ENCODE measurements at places on chromosomes 2 and 18. TPM values are rescaled to one million over a fixed set of nuclear protein-coding genes. Genes with fewer than 3 reads are reported as not detected.

The DSG1 gene
- polyA plus RNA-seq: 0.13 TPM

DNA sequence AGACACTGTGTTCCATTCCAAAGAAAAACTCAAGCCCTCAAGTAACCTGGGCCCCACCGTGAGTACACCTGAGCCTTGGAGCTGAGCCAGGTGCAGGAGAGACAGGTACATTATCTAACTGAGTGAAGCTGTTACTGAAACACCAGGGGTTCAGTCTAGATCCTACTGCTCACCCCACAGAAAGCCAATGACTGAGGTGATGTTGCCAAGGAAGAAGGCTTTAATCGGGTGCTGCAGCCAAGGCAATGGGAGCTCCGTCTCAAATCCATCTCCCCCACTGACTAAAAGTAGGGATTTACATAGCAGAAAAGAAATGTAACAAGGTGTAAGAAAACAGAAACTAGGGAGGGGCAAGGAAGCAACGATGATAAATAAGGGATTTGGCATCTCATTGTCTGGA, 15.2 kb upstream of the SLC14A1 start:
- no peak for DNase-seq

DNA sequence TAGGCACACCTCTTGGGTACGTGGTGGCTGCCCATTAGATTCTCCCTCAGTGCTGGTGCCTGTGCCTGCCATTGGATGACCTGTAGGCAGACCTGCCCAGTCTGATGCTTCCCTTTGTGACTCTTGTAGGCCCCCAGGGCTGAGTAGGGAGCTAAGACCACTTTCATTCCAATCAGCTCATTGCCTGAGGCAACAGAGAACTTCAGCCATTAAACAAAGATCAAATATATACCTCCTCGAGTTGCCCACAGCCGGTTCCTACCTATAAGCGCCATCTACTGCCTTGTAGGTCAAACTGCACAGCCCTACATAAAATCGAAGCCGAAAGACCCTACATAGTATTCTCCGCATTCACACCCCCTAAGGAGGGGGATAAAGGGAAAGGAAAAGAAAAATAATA, 184.6 kb downstream of the ETAA1 start:
- DNase-seq: no peak

- DNase-seq: no peak
These were observed 277.7 kb upstream of the HNRNPA3 start for GRCh38 chr2:176934869-176935415.

- no peak for DNase-seq
These were observed 422.7 kb upstream of the FSHR start for GRCh38 chr2:49577041-49577440.

- no peak for DNase-seq
These were observed 19.1 kb downstream of the SULT1C4 start for GRCh38 chr2:108396845-108397244.

- DNase-seq: no peak
These were observed 54.0 kb downstream of the GATA6 start for GRCh38 chr18:22223254-22223964.

GRCh38 chr2:45070113-45070652, 60.9 kb upstream of the SIX2 start:
- no peak for DNase-seq

DNA sequence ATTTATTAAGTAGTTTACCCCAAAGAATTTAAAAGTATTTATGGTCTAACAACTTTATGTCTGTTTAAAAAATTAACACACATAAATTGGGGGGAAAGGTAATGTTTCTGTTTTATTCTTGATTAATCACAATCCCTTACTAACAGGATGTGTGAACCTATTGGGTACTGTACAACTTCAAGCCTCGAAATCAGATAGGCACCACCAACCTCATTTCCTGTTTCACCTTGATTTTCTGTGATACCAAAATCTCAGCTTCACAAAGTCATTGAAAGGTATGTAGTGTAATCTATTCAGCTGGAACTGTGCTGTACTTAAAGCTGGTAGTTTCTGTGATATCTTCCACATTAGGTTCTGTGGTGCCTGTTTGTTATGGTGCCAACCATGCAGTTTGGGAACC, 4.0 kb downstream of the RNMT start:
- DNase-seq: no peak

- no peak for DNase-seq
These were observed 88.0 kb upstream of the GPC1 start for GRCh38 chr2:240347373-240347940.

All from liver (tissue), 10 donors.